T-helper 1 cell (primary cell): ENCODE measurements at places on chromosomes 2 and 18.

DNA sequence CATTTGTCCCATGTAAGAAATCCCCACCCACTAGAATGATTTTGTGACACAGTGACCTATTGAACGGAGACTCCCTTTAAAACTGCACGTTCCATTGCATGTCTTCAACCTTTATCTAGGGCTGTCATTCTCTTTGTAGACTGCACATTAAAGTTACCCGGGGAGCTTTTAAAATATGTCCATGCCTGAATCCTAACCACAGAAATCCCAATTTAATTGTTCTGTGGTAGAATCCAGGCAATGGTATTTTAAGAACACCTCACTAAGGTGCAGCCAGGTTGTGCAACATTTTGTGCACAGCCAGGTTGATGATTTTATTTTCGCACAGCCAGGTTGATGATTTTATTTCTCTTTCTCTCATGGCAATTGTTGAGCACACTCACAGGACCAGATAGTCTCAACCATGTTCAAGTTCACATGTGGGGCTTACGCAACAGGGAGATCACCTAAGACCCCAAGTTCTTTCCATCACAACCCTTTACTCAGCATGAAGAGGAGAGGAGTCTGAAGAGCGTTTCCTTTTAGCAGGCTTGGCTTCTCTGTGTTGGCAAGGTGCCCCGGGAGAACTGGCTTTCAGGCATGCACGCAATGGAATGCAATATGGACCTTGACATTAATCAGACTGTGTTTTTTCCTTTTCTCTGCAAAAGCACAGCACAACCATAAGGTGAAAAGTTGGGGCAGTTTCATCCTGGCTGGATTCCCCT, 467.3 kb upstream of the ETAA1 start:
- no peak for DNase-seq

DNA sequence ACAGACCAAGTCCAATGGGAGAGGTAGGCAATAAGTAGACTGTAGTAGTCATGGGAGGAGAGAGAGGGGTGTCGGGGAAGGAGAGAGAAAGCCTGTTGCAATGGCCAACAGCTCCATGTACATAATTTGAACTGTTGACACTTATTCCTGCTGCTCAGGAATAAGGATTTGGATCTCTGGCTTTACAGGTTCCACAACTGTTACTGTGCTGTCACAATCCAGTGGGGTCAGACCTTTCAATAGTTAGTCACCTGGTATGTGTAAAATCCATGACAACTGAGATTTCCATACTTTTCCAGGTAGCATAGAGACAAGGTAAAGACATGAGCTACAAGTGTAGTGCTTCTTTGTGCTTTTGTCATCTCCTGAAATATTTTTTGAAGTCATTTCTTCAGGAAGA, 47.5 kb upstream of the RIOK3 start:
- no peak for DNase-seq

- DNase-seq: no peak
These were observed 410.1 kb upstream of the TCF4 start for GRCh38 chr18:55998071-55998522.

DNA sequence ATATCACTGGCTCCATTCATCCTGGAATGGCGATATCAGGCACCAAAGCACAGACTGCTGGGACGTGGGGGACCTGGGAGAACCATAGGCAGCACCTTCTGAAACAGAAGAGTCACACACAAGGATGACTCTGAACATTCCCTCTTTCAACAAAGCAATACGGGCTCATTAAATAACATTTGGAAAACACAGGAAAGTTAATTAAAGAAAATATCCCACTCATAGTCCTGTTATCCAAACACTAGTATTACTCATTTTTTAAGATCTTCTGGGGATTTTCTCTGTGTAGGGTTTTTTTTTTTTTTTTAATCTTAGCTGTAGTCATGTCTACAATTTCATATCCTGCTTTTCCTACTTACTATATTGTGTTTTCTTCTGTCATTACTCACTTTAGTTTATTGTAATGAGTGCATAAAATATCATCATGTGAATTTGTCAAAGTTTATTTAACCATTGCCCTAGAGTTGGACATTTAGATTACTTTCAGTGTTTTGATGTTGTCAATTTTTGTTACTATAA, 70.0 kb upstream of the SP3 start:
- no peak for DNase-seq

DNA sequence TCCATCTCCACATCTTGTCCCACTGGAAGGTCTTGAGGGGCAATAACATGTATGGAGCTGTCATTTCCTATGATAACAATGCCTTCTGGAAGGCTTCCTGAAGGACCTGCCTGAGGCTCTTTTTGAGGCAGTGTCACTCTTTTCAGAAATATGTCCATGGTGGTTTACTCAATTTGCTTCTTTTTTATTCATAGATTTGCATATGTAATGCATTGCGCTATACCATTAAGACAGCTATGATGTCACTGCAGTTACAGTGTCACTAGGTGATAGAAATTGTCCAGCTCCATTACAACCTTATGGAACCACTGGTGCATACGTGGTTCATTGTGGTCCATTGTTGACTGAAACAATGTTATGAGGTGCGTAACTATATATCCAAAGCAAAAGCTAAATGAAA, 19.9 kb downstream of the NABP1 start:
- no peak for DNase-seq

- no peak for DNase-seq
These were observed 254.9 kb downstream of the ZNF521 start for GRCh38 chr18:25097057-25097456.

DNA sequence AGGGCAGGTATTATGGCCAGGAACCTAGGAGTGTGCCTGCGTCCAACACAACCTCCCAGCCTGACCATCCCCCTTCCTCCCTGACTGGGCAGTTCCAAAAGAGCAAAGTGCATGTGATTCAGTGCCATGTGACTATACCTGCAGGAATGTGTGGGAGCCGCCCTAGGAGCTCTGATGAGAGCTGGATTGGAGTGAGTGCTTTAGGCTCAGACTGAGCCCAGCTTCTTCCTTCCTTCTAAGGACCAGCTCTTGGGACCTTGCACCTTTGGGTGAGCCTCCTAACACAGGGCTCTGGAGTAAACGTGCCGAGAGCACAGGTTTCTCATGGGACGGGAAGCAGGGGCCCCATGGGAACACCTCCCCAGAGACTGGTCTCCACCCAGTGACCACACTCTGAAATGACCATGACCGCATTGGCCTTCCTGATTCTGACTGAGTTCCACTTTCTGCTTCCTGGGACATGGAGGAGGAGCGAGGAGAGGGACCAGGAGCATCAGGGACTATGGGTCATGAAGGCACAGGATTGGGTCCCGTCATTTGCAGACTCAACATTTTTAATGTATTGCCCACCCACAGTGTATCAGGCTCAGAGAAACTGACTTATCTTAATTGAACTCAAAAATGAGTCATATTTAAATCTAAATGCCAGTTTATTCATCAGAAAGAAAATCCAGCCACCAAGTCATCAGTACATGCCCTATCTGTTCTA, 87.8 kb upstream of the BCL2L11 start:
- DNase-seq: no peak

DNA sequence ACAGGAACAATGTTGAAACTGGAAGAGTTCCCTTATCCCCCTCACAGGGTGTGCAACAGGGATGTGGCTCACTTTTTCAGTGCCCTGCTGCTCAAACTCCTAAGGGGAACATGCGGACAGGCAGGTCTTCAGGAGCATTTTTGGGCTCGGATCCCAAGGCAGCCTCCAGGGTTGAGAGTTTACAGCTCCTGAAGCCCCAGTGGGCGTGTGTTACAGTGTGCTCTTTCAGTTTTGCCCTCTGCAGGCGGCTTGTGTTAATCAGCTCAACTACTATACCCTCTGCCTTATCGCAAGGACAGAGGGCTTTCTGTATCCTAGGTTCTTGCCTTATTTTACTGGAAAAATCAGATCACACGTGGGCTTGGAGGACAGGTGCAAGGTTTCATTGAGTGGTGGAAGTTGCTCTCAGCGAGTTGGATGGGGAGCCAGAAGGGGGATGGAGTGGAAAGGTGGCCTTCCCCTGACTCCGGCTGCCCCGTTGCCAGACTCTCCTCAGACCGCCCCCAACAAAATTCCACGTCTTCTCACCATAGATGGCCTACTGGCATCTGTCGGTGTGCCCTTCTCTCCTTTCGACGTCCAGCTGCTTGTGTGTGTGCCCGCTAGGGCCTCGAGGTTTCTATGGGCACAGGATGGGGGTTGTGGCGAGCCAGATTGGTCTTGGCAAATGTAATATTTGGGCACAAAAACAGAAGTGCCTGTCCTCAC, 541.9 kb downstream of the TMX3 start:
- DNase-seq: no peak

GRCh38 chr2:46769809-46770208, 145.8 kb downstream of the MCFD2 start:
- DNase-seq: no peak

DNA sequence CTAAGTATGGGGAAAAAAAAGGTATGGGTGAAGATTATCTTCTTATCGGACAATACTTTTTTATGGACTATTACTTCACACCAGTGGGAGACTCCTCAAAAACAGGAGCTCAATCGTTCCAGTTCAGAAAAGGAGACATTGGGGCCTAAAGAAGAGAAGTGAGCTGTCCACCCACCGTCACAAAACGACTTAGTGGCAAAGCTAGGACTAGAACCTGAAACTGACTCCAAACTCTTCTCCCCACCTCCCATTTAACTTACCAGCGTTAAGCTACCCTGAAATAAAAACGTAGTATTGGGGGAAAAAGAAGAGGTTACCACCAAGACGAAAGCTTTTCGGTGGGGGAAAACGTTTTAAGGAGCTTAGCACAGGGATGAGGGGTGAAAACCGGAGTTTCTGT, 503 bp downstream of the GTF3C3 start:
- no peak for DNase-seq

DNA sequence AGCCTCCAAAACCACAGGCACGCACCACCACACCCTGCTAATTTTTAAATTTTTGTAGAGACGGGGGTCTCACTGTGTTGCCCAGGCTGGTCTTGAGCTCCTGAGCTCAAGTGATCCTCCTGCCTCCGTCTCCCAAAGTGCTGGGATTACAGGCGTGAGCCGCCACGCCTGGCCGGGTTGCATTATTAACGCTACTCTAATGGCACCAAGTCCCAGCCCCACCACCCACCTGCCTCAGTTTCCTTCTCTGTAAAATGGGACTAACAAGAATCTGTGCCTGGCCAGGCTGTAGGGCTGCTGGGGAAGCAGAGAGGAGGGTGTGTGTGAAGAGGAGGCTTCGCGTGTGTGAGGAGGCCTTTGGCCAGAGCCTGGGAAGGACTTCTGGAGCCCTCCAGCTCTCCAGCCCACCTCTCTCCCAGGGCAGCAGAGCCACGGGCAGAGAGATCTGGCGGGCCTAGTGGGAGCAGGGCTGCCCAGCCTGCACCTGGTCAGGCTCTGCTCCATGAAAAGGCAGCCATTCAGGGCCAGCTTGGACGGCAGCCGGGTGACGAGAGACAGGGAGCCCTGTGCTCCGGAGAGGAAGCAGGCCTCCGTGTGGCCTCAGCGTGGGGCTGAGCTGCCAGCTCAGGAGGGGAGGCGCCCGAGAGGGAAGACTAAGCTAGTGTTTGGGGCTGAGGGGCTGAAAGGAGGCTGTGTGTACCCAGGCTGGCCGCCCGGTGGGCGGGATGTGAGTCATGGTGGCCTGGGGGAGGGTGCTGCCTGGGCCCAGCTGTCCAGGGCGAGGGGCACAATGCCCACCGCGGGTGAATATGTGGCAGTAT, 7.4 kb upstream of the B3GNT7 start:
- DNase-seq: no peak

DNA sequence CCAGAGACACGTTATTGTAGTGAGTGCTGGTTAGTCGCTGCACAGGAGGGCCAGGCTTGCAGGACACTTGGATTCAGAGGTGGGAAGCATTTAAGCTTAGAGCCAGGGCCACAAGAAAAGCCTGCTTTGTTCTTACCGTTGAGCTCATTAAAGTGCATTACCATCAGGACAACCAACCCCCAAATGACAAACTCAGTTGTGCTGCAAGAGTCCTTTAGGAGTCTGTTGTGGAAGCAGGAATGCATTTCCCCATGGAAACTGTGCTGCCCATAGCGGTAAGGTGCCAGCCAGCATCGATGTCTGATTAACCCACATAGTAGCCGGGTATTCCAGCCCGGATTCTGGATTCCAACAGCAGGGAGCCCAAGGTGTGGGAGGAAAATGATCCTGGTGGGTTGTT, 23.4 kb upstream of the REEP1 start:
- no peak for DNase-seq

GRCh38 chr18:73664896-73665295, 482.7 kb downstream of the FBXO15 start:
- DNase-seq: no peak

DNA sequence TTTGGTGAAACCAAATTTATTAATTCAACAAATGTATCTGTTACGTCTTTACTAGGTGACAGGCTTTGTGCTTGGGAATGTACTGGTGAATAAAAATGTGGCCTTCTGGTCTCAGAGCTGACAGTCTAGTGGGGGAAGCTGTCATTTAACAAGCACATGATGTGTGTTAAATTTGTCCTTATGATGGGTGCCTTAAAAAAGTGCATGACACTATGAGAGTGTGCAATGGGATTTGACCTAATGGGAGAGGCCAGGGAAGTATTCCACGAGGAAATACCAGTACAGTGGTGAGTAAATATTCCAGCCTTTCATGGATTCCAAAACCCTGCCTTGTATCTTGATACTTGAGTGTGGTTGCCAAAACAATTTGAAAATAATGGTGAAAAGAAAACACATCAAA, 308.9 kb downstream of the PLCL1 start:
- no peak for DNase-seq

GRCh38 chr18:40875101-40875615, 1079.9 kb upstream of the PIK3C3 start:
- DNase-seq: no peak

DNA sequence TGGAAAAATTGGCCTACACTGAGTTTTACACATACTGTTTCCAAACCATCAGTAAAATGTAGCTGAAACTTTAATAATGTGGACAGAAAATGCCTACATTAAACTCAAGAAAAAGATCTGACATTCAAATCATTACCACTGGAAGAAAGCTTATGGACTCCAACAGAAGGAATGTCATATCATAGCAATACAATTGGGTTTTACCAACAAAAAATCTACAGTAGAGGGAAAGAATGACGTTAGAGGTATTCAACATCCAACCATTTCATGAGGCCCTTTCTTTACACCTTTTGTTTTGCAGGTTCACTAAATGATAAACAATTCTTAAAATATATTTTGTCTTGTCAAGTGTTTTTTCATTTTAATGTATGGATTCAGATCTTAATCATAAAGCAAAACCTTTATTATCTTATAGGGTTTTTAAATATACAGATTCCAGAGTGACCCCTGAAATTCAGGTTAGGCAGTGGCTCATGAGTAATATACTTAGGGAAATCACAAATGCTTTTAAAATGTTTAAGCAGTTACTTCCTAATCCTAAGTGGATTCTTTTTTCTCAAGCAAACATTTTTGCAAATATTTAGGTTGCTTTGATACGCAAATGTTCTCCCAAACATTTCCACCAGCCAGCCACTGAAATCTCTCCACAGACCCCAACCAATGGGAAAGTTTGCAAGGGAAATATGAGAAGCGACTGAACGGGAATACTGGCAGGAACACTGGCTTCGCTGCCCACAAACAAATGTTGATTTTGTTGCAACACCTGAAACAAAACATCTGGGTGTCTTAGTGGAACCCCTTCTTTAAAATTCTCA, 168.7 kb downstream of the TCF4 start:
- no peak for DNase-seq
